ENCODE measurements at places on chromosomes 16 and 17.

DNA sequence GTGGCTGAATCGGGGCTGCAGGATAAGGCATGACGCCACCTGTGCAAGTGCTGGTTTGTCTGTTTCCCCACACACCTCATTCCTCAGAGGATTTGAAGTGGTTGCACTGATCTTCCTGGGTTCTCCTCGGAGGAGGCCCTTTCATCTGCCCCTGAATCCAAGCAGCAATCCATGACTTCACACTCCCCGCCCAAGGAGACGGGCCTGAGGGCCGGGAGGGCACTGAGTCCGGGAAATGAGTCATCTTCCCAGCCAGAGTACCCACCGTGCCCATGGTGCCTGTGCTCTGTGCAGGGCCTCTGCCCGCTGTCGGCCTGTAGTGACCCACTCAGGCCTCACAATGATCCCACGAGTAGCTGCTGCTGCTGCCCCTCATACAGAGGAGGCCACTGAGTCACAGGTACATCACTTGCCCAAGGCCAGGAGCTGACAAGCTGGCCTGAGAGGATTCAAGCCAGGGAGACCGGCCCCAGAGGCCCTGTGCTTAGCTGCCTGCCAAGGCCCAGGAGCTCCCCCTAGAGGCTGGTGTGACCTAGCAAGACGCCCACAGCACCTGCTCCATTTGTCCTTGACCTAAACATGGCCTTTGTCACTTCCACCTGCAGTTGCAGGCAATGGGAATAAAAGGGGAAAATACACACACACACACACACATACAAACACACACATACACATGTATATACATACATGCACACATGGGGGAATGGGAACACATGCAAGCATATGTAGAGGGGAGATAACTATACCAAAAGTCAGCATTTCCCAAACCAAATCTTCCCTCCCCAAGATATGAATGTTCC lies 240.0 kb downstream of the C16orf95 start:
- DNase-seq, result no peak

- no peak for DNase-seq
These were observed 12.2 kb upstream of the CCL5 start for GRCh38 chr17:35892091-35893035.

- DNase-seq, result no peak
These were observed 123.9 kb downstream of the KCNJ12 start for GRCh38 chr17:21500064-21500463.

DNA sequence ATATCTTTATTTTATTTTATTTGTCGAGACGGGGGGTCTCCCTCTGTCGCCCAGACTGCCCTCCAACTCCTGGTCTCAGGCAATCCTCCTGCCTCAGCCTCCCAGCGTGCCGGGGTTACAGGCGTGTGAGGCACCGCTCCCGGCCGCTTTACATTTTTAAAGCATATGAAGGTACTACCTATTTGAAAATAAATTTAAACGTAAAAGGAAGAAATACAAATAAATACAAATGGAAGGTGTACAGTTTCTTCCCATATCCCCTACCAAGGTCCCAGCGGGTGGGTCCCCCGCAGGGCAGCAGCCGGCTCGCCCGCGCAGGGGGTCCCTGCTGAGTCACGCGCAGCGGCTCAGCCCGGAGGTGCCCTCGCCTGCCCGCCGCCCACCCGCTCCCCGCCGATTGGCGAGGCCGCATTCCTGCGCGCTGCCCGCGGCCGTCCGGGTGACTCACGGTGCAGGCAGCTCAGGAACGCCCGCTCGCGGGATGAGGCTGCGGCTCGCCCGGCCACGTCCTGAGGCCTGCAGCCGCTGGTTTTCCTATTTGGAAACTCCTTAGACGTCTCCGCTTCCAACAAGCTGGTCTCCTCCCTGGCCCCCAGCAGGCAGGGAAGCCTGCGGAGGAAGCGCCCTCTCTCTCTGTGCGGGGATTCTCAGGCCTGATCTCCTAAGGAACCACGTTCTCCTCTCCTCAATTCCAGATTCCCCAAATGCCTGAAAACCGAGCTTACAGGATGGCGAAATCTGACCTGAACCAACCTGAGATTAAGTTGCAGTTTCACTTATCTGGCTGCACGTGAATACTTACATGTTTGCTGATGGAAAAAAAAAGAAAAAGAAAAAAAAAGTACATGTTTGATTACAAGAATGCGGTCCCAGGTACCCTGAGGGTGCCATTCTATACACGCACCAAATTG lies 54.8 kb upstream of the MAP3K14 start:
- no peak for DNase-seq

DNA sequence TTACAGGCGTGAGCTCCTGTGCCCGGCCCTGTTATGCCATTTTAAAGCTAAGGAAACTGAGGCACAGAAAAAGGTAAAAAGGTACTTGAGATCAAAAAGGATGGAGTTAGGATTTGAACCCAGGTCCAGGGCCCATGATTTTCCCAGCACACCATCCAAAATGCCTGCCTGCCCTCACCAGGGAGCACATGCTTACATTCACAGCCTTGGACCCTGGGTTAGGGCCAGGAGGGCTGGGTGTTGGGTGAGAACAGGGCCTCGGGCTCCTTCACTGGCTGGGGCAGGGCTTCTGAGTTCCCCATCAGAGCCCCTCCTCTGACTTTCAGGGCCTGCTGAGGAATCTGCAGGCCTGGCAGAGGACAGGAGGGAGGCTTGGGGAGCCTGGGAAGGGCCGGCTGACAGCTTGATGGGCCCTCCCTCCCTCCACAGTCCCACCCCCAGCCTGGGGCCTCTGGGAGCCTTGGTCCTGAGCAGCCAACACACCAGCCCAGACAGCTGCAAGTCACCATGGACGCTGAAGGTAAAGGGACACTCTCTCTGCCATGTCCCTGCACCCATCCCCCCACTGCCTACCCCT lies at the start of gene QPRT:
Gene QPRT (plus strand): TSS at position 490 of the 577 bp plus-strand sequence. CDS start 18 bp downstream, at position 508.
- peak; percentile 66 for DNase-seq

- no peak for DNase-seq
These were observed 6.9 kb downstream of the MT1X start for GRCh38 chr16:56689171-56689570.

DNA sequence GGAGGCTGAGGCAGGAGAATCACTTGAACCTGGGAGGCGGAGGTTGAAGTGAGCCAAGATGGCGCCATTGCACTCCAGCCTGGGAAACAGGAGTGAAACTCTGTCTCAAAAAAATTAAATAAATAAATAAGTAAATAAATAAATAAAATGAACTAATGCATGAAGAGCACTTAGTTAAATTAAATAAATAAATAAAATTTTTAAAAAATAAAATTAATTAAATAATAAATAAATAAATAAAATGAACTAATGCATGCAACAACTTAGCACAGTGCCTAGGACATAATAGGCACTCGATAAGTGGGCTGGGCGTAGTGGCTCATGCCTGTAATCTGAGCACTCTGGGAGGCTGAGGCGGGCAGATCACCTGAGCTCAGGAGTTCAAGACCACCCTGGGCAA lies 15.6 kb upstream of the CEP20 start:
- no peak for DNase-seq

DNA sequence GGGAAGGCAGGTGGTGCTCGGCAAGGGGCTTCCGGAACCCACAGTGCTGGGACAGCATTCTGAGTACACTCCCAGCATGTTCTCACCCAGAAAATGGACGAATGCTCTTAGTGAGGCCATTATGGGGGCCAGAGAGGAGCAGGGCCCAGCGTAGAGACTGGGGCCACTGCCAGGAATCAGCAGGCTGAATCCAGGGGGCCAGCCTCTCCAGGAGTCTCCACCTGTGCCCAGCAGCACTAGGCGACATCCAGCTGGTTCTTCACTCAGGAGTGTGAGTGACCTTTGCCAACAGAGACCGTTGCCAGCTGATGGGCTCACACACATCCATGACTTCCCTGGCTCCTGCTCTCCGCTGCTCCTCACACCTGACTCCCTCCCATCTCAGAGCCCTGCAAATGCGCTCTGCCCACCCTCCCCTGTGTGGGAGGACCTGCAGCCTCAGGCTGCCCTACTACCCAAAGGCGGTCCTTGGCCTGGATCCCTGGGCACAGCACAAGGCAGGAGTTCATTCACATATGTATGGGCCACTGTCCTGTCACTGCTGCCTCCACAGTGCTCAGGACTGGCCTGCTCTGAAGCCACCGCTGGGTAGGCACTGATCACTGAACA lies 5.1 kb downstream of the RHBDF1 start:
- DNase-seq, result no peak

DNA sequence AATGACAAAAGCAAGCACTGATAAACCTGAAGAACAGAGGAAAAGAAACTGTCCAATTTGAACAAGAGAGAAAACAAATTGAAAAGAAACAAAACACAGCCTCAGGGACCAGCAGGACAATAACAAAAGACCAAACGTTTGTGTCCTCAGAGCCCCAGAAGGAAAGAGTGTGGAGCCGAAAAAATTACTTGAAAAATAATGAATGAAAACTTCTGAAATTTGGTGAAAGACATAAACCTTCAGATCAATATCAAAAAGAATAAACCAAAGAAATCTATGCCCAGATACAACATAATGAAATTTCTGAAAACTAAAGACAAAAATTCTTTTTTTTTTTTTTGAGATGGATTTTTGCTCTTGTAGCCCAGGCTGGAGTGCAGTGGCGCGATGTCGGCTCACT lies 45.6 kb downstream of the CCDC57 start:
- DNase-seq, result no peak

DNA sequence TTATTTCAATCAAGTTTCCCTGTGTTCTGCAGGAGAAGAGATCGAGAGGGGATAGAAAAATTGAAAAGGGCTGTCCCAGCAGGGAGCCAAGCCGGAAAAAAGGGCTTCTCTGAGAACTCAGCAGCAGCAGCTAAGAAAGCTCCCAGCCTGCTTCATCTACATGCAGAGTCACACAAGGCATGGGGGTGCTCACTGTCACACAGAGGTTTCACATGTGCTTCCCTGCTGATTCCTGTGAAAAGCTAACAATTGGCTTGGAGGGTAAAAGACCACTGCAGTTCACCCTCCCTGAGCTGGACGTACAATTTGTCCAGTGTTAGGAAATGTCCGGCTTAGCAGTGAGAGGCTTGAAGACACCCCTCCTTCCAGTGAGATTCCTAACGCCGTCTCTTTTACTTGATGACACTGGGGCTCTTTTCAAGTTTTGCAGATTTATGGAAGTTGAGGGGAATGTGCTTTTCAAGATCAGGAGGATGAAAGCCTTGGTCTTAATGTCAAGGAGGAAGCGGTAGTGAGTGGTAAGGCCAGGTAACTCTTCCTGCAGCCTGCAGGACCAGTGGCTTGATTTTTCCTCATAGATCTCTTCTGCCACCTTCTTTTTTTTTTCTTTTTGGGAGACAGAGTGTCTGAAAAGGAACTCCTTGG lies 85.6 kb downstream of the WNT3 start:
- DNase-seq, result no peak

GRCh38 chr17:34852614-34853013 lies 108.6 kb downstream of the CCT6B start:
- DNase-seq, result no peak

- no peak for DNase-seq
These were observed 118.3 kb downstream of the CMIP start for GRCh38 chr16:81562926-81563325.

DNA sequence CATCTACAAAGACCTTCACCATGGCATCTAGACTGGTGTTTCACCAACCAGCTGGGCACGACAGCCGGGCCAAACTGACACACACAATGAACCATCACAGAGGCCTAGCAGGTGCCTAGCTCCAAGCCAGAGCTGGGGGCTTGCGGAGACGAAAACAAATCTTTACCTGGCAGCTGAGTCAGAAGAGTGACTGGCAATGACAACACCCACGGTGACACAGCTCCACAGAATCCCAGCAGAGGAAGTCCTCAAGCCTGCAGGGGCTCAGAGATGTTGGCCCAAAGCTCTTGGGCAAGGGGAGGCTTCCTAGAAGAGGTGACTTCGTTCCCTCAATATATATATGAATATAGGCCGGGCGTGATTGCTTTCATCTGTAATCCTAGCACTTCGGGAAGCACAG lies 5.1 kb downstream of the MMP25 start:
- no peak for DNase-seq

DNA sequence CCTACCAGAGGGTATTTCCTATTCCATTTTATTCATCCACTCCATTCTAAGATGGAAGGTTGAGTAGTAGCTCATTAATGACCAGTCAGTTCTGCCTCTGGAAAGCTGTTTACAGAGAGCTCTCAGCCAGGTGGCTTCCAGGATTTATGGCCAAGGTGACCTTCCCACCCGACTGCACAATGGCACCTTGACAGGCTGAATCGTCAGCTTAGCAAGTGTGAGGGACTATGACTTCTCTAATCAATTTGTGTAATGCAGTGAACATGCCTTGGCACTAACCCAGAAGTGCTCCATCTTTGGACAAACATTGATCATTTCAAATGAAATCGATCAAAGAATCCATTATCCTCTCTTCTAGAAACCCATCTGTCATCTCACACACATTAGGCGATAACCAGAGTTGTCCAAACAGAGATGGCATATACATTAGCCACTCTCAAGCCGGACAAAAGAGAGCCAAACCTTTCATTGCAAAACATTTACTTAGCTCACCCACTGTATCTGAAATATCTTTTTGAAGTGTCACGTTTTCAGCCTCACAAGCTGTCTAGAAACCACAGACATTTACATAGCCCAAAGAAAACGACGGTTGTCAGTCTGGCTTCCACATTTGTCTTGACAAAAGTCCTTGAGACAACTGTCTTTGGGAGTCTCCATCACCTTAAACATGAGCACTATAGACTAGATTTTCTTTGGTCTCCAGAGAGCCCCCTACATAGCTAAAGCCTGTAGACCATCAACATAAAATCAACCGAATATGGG lies 35.6 kb downstream of the CLEC3A start:
- DNase-seq, result no peak

- DNase-seq, result no peak
These were observed 73.3 kb downstream of the N4BP1 start for GRCh38 chr16:48536614-48537200.

- no peak for DNase-seq
These were observed 31.8 kb downstream of the TOX3 start for GRCh38 chr16:52515068-52515671.

DNA sequence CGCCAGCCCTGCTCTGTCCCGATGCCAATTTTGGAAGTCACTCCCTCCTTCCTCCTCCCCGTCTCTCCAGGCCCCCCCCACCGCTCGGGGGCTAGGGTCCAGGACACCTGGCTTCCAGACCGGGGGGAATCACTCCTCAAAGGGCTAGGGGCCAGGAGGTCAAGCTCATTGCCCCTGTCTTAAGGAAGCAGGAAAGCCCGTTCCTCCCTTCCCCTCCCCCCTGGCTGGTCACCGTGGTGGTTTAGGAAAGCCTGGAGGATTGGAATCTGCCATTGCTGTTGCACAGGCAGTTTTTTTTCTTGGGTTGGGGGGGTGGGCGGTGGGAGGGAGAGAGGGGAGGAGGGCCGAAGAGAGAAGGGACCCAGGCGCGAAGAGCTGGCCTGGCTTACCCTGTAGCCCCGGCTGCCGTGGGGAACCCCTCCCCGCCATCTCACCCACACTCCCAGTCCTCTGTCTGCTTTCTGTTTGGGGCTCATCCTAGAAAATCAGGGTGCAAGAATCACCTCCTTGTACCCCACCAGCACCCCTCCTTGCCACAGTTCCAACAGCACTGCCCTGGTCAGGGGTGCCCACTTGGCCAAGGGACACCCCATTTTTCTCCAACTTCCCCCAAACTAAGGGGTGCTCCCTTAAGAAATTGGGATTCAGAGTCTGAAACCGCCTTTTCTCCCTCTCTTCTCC lies 2.9 kb upstream of the BCL6B start:
- no peak for DNase-seq

- no peak for DNase-seq
These were observed 123.4 kb downstream of the DYNLRB2 start for GRCh38 chr16:80664226-80664625.

All from DMS 273 treated with DMSO at 0.1 percent for 48 hours (cell line).